ENCODE measurements at places on chromosomes 16 and 17.

DNA sequence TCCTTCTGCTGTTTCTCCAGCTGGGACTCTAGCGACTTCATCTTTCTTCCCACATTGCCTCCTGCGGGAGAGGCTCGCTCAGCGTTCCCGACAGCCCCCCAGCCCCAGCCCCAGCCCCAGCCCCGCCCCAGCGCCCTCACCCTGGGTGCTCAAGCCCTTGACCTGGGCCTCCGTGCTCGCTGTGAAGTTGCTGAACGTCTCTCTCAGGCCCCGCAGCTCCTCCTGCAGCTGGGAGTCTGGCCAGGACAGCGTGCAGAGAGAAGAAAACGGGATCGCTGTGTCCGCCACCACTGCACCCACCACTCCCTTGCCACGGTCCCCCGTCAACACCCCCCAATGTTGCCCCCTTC is 2.4 kb downstream of the ASGR1 start:
- no peak for DNase-seq

DNA sequence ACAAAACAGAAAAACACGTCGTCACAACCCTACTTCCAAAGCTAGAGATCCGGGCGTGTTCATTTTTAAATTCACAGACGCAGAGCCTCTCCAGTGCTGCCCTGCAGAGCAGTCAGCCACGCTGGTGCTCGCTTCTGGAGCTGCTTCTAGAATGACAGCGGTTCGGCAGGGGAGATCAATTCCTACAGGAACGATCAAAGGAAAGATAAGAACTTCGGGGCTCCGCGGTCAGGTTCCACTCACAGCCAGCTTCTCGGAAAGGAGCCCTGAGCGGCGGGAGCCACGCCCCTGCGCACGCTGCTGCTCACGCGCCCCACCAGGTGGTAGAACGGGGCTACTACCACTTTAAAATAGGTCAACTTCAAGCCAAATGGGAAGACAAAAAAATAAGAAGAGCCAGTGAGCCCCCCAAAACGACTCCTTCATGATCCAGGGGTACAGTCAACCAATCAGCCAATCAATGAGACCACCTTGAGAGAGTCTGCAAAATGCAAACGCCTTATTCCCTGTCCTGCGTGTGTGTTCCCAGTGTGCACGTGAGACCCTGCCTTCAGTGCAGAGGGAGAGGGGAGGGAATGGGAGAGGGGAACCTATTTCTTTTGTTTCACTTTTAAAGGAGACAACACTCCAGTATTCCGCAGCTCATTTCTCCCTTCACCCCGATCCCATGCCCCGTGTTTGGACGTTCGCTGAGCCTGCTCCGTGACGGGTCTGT is 209.7 kb downstream of the RBFOX3 start:
- DNase-seq, result peak; percentile 53

GRCh38 chr17:79045001-79045729 is 21.2 kb downstream of the C1QTNF1 start:
- DNase-seq, result no peak

- DNase-seq, result no peak
Observed at GRCh38 chr16:78593352-78593751, 493.9 kb downstream of the WWOX start.

DNA sequence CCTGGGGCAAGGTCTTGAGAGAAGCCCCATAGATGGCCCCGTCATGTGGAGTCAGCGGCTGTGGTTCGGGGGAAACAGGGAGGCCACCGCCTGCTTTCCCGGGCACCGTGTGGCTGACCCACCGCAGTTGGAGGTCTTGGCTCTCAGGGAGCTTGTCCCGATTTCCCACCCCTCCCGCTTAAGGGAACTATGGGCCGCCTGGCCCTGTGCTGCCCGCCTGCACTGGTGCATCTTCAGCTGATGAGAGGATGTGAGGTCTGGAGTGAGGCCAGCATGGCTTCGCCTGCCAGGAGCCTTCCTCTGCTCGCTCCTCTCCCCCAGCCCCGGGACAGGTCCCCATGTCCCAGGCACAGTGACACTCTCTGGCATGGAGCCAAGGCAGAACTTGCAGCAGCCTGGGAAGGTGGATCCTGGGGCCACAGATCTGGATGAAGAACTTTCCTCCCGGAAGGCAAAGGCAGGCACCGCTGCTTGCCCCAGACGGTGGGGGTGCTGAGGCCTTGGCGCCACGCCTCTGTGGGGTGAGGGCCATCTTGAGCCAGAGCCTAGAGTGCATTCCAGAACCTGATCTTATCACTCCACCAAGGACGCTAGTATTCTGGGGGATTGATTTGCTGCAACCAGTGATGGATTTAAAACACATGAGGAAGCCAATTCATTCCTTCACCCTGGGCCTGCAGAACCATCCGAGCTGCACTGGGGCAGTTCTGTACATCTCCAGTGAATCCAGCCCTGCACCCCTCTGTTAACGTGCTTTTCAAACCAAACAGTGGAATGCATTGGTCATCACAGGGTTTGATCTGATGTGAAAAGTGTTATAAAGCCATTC is 178.6 kb upstream of the TNRC6C start:
- DNase-seq, result no peak

GRCh38 chr17:81514489-81514738 is 1.8 kb upstream of the ACTG1 start:
- no peak for DNase-seq

DNA sequence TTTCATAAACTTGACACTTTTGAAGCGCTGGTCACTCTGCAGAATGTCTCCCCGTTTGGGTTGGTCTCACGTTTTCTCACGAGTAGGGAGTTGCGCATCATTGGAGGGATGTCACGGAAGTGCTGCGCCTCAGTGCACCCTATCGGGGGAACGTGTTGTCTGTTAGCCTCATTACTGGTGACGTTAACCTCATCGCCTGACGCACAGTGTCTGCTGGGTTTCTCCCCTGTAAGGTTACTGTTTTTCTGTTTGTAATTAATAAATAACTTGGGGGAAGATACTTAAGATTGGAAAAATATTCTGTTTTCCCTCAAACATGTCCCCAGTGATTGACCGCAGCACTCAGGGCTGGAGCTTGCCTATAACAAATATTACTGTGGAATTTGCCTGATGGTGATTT is 26.7 kb downstream of the VAC14 start:
- DNase-seq, result no peak

DNA sequence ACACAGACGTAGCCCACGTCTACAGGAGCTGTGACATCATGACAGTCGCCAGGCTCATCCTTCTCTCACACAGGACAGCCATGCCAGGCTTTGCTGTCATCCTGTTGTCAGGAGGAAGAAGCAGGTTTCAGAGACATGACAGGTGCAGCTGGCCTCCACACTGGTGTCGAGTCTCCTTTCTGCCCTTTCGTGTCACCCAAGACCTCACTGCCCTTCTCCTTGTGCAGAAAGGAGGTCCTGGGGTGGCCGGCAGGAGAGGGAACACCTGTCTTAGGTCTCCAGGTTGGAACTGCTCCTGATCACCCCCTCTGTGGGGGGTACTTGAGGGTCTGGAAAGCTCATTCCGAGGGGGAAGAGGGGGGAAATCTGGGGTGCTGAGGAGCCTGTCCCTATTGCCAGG is 41.6 kb upstream of the IRF8 start:
- DNase-seq, result no peak

GRCh38 chr17:9071016-9071415 is 49.7 kb downstream of the NTN1 start:
- DNase-seq, result no peak

- DNase-seq, result no peak
Observed at GRCh38 chr16:12340151-12340733, 363.7 kb downstream of the SNX29 start.

DNA sequence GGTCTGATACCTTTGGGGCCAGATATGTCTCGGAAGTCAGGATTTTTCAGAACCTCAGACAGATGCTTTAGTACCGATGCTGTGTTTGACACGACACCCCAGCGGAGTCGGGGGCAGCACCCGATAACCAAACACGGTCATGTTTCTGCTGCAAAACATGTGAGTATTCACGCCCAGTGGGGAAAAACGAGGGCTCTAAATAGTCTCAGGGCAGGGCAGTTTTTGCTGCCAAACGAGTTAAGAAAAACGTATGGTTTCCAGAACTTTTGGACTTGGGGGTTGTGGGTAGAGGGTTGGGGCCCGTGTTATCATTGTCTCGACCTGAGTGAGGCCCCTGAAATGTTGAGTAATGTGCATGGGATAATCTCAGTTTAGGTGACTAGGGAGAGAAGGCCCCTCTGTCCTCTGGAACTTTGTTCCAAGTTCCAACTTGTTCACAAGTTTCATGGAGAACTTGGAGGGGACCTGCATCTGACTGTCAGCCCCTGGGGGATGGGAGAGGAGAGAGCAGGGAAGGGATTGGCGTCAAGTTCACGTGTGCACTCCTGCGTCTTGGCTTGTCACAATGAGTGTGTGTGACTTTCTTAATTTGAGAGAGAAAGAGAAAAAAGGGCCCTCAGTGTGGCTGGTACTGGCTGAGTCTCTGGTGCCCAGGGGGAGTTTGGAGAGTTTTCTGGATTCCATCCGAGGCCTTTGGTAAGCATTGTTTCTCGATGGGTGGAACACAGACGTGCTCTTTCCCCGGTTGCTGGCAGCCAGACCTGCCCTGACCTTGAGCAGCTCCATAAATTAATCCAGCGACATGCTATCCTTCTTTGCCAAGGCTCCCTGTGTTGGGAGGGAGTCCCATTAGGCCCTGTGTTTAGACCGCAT is 83.9 kb upstream of the CIBAR2 start:
- no peak for DNase-seq

GRCh38 chr16:10297341-10298006 is 88.4 kb upstream of the ATF7IP2 start:
- DNase-seq, result no peak

- no peak for DNase-seq
Observed at GRCh38 chr16:48435906-48436305, 50.7 kb upstream of the SIAH1 start.

DNA sequence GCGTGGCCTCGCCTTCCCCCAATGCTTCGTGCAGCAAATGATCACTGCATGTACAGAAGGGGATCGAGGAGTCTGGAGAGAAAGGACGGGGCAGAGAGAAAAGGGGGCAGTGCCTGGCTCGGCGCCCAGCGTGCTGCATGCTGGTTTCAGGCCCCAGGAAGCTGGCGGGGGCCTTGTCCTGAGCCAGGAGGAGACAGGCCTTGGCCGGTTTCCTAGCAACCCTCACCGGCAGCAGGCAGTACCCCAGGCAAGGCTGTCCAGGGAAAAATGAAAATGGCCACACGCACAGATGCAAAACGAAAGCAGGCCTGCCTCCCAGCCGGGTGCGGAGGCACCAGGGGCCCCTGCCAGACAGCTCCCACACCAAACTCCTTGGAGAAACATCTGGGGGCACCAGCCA is 126.3 kb downstream of the ZFHX3 start:
- DNase-seq, result no peak

DNA sequence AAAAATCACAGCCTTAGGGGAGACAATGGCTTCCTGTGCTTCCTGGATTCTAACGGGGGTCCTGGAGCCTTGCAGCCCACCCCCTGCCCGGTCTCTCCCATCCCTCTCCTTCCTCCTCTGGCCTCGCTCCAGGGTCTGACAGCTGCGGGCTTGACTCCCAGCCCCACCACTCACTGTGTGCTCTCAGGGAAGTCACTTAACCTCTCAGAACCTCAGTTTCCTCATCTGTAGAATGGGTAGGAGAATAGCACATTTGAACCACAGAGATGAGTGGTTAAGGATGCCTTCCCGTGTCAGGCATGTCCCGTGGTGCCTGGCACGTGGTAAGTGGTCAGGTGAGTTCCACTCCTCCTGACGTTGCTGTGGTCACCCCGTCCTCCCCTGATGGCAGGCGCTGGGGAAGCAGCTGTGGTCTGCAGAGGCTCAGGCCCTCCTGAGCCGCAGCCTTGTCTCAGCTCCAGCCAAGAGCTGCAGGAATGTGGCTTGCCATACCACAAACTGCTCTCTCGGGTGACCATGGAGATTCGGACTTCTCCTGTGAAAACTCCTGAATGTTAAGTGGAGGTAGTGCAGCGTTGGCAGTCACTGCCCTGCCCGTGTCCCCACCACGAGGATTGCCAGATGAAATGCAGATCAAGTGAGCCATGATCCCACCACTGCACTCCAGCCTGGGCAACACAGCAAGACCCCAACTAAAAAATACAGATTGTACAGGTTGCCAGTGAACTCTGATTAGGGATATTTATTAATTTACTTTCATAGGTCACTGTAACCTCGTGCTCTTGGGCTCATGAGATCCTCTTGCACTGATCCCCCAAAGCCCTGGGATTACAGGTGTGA is 85.7 kb downstream of the NT5M start:
- no peak for DNase-seq

GRCh38 chr17:81656118-81656743 is at the start of gene PDE6G:
TSS of gene PDE6G (minus strand) at chr17:81656542. CDS start at chr17:81653305, 3,237 bp downstream.
- DNase-seq, result no peak

- no peak for DNase-seq
Observed at GRCh38 chr17:61250335-61250890, 149.2 kb upstream of the TBX2 start.

DNA sequence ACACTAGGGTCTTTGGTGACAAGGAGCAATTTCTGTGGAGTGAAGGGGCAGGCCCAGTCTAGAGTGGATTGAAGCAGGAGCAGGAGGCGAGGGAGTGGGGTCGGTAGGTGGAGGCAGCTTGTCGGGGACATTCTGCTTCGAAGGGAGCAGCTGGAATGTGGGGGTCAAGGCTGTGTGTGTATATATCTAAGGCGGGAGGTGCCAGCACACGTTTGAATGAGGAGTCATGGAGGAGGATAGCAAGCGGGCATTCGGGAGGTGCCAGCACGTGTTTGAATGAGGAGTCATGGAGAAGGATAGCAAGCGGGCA is 17.7 kb downstream of the NT5M start:
- no peak for DNase-seq

GRCh38 chr16:76194616-76195015 is 82.6 kb upstream of the CNTNAP4 start:
- DNase-seq, result no peak

DNA sequence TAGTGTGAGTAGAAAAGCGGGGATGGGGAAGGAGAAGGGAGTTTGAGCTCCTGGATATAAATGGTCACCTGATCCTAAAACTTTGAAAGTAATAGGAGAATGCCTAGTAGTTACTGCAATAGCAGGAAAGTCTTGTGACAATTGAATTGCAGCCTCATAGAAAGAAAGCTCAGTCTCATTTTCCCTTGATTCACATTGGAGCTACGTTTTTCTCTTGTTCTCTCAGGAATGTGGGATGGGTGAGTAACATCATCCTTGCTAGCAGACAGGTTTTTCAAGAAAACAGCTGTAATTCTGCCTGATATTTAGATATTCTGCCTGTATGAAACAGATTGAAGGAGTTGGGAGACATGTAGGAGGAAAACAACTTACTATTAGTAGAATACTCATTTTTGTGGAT is 25.3 kb downstream of the SF3B3 start:
- DNase-seq, result no peak

DNA sequence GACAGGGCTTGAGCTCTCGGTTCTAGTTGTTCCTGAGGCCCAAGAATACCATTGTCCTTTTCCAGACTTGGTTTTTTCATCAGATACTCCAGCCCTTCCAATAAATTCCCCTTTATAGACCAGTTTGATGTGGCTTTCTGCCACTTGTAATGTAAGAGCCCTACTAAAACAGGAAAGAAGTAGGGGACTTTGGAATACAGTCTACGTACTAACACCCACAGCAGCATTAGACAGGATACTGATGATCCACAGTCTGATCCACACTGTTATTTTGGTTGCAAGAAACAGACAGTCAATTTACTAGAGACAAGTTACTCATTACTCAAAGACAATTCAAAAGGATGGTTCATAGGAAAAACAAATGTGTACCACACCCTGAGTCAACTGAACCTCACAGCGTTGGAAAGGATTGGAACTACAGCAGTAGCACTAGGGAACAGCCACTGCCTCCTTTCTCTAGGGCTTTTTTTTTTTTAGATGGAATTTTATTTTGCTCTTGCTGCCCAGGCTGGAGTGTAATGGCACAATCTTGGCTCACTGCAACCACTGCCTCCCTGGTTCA is 45.9 kb upstream of the MED13 start:
- DNase-seq, result no peak
